ENCODE measurements at places on chromosomes 6 and 20.

GRCh38 chr6:156942266-156942665 is 165.1 kb downstream of the ARID1B start:
- no peak for DNase-seq

GRCh38 chr6:148653138-148653776 is 93.6 kb upstream of the UST start:
- no peak for DNase-seq

- peak; percentile 33 for DNase-seq
Observed at GRCh38 chr6:144008120-144008811, at the start of gene PLAGL1. Gene PLAGL1, minus strand, starts transcription at chr6:144008259. Its CDS starts 60,123 bp downstream, at chr6:143948136.

GRCh38 chr20:10134176-10134575 is 84.5 kb upstream of the SNAP25 start:
- DNase-seq = no peak

DNA sequence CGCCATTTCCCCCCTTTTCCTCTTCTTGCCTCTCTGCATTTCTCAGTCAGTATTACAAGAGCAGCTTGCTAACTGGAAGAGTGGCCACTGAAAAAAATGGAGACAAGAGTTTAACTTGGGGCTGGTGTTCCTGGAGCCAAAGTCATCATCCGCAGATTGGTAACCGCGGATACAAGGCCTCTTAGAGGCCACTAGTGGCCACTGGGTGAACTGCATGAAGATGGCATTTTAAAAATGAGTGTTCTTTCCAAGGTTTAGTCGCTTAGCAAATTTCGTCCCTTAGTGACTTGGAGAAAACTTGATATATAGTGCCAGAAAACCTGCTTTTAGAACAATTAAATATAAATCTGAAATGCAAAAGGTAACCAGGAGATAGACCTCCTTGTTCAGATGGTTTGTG is 4.8 kb downstream of the F13A1 start:
- DNase-seq = peak; percentile 55

GRCh38 chr6:142900227-142900971 is 44.6 kb downstream of the HIVEP2 start:
- no peak for DNase-seq

- no peak for DNase-seq
Observed at GRCh38 chr20:17872434-17872833, 96.2 kb downstream of the SNX5 start.

DNA sequence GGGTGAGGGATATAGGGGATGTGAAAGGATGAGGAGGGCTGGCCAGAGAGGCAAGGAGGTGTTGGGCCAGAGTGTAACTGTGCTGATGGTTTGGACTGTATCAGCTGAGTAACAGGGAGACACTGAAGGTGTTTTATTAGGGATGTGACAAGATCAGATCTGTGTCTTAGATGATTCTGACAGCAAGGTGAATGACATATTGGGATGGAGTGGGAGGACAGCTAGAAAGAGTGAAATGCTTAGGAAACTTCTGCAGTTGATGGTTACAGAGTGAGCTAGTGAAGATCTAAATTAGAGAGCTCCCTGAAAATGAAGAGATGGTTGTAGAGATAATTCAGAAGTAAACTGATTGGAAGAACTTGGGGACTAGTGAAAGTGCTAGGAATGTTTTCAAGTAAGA is 47.2 kb upstream of the ELOVL5 start:
- DNase-seq = no peak

- no peak for DNase-seq
Observed at GRCh38 chr6:110307368-110307767, 50.8 kb downstream of the METTL24 start.

DNA sequence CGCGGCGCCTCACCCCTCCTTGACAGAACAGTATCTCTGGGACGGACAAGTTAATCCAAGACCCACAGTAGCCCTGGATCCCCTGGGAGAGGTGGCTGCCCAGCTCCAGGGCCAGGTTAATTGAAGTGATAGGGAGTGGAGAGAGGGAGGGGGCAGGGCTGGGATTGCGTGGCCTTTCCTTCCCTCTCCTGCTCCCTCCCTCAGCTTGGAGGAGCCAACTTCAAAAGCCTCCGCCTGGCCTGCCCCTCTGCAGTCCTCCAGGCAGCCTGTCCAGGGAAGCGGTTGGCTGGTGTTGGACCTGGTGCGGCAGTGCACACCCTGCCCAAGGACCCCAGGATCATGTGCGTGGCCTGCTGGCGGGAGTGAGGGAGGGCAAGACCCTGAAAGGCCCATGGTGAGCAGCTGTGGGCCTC is at the start of gene C20orf204:
TSS of gene C20orf204 (plus strand) at position 250 of the 413 bp plus-strand sequence. CDS start at position 392, 142 bp downstream.
- DNase-seq = no peak

DNA sequence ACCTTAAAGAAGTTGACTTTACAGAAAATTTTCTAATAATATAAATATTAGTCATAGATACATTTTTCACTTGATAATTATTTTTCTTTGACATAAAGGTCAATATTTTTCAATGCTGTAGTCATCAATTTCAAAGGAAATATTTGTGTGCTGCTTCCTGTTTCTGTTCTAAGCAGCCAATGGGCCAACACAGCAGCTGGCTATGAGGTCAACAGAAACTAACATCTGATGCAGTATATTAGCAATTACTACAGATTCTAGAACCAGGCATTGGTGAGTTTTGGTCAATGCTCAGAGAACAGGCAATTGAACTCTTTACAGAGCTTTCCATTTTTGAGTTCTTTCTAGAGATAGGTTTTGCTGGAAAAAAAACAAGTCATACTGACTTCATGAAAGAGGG is 669.6 kb upstream of the NRSN1 start:
- DNase-seq = peak; percentile 32

DNA sequence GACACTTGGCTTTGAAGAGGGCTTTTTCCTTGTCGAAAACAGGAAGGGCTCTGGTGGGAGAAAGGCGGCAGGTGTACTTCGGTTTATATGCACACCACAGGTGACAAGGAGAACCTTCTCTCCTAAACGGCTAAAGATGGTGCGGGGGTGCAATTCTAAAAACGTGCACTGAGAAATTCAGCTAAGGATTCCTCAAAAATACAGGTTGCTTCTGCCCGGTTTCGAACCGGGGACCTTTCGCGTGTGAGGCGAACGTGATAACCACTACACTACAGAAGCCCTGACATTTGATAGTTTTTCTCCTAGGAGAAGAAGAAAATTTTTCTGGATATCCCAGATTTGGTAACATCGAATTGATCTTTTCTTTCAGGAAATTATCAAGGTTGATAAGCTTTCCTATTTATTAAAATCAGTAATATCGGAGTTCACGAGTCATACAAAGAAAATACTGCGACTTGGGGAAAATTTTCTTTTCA is 32.0 kb downstream of the POM121L2 start:
- peak; percentile 43 for DNase-seq

DNA sequence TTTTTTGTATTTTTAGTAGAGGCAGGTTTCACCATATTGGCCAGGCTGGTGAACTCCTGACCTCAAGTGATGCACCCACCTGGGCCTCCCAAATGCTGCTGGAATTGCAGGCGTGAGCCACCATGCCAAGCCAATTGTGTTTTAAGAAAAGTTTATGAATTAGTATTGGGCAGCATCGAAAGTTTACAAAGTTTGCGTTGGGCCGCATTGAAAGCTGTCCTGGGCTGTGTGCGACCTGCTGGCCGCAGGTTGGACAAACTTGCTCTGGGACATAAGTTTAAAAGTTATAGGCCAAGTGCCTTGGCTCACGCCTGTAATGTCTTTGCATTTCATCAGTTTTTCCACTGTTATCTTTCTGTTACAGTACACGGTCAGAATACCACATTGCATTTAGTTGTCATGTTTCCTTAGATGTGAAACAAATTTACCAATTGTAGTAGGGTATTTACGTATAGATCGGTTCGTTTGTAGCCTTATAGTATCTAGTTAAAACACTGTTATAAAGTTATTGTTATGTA is 39.5 kb downstream of the ASXL1 start:
- DNase-seq = no peak

- no peak for DNase-seq
Observed at GRCh38 chr6:158669145-158670035, 19.5 kb downstream of the SYTL3 start.

DNA sequence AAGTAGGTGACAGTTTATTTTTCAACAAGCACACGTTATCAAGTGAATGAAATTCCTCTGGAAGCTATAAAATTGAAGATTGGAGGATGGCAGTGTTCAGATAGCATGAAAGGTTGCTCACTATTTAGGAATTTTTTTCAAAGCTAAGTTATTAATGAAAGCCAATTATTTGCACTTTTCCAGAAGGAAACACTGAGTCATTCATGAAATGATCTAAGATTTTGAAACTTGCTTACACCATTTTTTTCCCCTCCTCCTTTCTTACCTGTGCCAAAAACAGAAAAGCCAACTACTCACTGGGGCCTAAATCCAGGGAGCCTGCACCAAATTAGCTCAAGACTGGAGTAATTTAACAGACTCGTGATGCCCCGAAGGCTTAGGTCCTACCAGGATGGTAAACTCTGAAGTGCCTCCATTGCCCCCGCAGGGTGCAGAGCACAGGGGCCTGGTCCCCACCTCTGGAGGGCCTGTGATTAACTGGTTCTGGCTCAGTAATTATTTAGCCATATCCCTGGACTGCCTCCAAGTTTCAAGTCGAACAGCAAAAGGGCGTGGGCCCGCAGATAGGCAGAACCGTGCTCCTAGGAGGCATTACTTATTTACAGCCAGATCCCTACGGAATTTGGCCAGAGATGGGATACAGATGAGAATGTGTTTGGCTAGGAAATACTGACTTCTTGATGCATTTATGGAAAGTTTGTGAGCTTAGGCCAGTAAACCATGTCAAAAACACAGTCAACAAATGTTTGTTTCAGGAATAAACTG is 28.0 kb upstream of the ZNF217 start:
- peak; percentile 70 for DNase-seq

DNA sequence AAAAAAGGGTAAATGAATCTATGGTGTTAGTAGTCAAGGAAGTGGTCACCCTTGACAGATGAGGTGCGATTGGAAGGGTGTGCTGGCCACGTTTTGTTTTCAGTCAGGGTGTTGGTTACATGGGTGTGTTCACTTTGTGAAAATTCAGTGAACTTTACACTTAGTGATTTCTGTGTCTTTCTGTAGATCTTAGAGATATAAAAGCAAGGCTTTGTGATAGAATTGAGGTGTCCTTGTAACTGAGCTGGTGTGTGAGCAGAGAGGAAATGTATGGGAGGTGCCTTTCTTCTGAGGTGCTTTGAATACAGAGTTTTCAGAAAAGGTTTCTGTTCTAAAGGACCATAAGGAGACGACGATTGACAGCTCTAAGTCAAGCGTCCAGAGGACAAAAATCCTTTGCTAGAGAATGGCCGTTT is 90.5 kb downstream of the SAMD3 start:
- DNase-seq = no peak

DNA sequence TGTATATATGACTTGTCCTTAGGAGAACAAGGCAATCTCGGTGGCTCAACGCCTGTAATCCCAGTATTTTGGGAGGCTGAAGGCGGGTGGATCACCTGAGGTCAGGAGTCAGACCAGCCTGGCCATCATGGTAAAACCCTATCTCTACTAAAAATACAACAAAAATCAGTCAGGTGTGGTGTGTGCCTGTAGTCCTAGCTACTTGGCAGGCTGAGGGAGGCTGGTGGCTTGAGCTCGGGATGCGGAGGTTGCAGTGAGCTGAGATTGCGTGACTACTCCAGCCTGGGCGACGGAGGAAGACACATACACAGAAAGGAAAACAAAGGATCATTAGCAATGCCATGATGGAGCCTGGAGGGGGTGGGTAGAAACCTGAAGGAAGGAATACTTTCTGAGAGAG is 166.6 kb upstream of the RREB1 start:
- no peak for DNase-seq

DNA sequence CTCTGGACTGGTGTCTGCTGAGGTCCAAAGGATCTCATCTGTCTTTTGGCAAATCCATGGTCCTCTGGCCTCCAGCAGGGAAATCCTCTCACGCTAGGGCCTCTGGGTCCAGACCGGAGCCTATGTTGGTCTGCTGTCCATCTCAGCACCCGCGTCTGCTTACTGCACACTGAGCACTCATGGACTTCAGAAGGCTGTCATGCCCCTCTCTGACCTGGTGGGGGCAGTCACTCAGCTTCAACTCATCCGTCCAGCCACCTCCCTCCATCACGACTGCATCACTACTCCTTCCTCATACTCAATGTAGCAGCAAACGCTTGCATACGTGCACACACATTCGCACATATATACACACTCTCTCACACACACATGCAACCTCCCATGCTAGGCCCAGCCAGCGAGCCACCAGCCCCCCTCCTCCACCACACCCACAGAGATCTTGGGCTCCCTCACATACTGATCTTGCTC is 33.3 kb downstream of the GABRR2 start:
- peak; percentile 31 for DNase-seq

DNA sequence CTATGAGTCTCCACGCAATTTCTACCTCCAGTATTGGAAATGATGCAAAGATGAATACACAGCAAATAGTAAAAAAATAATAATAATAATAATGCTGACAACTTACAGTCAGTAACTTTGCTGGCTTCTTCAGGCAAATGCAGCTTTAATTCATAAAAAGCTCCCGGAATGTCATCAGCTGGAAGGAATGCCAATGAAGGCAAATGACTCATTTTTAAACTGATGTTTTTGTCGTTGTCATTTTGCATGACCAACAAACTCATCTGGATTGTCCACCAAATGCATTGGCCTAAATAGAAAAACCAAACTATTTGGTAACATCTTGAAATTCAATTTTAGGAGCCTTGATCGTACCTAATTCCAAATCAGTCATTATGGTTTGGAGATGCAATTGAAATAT is 217.1 kb downstream of the ALDH8A1 start:
- peak; percentile 64 for DNase-seq

GRCh38 chr20:17066902-17067301 is 159.9 kb upstream of the PCSK2 start:
- no peak for DNase-seq

Measured in kidney capillary endothelial cell (primary cell).